ENCODE measurements at places on chromosomes 7 and 10. TPM values are rescaled to one million over a fixed set of nuclear protein-coding genes. Genes with fewer than 3 reads are reported as not detected.

GOLGA7B gene
- 0.53 TPM for total RNA-seq

TET1 gene
- 0.81 TPM for total RNA-seq

DNA sequence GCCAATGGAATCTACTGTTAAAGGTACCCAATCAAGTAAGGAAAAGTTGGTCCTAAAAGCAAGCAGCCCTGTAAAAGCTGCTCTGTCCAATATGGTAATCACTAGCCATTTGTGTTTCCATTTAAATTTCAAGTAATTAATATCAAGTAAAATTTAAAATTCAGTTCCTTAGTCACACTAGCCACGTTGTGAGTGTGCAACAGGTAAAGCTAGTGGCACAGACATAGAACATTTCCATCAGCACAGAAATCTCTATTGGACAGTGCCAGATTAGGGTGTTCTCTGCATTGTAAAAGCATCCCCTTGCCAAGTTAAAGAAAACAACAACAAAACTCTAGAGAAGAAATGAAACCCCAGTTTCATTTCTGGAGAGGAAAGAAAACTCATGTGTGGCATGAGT, 4.4 kb downstream of the CAV1 start:
- no peak for DNase-seq

GRCh38 chr7:44267719-44268421, 57.5 kb downstream of the CAMK2B start:
- DNase-seq = no peak

GRCh38 chr10:124101351-124101750, 8.0 kb upstream of the CHST15 start:
- no peak for DNase-seq

DNA sequence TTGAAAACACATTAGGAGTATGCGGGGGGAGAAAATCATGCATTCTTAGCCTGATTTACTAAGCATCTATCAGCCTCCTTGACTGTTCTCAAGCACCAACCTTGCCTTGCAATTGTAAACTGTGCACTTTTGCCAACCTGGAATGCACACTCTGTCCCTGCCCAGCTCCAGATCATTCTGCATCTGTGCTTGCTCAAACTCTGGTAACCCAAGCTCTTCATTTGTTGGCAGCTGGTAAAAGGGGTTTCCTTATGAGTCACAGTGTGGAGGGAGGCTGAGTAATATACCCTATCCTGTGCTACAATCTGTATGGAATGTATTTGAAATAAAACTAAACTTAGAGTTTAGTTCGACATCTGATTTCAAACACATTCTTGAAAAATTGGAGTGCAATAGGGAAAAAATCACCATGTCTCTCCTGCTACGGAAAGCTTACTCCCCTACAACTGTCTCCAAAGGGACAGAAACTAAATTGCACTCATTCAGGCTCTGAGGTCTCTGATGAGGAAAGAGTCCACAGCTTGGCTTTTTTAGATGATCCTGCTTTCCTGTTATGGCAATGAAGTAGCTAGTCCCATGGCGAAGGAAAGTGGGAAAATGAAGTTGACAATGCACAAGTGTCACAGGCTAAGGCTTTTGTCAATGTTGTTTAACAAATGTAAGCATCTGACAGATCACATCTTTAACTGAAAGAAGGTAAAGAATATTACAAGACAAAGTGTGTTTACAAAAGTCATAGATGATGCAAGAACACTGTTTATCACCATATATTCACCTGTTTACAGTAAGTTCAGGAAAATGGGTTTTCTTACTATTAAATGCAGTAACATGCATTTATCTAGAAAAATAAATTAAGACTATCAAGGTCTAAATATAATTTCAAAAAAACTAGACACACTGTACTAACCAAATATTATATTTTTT, 61.9 kb downstream of the TES start:
- no peak for DNase-seq

DNA sequence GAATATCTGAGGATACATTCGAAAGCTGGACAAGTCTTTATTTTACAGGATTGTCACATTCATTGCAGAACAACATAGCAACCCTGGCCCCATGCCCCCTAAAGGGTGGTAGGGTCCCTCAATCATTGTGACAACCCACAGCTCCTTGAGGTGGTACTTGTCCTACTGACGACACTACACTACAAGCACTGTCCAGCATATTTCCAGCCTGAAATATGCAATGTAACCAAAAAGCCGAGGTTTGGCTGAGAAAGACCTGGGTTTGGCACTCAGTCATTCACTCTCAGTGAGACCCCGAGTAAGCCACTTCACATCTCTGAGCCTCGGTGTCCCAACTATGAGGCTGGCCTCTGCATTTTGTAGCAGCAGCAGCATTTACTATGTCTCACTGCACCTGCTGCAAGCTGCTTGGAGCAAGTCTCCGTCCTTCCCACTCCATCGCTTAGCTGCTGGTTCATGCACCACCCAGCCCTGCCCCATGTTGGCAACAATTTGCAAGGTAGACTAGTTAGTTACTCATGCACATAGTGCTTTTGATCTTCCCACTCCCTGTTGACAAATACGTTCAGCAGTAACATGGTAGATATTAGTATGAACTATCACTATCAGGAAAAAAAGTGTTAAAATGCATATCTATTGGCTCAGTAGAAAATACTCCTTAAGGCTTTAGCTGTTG, 43.6 kb upstream of the TNPO3 start:
- DNase-seq = no peak
